ENCODE measurements at places on chromosomes 12 and 14.

- no peak for DNase-seq
Measured at GRCh38 chr12:93785249-93786010, 108.3 kb downstream of the CRADD start.

DNA sequence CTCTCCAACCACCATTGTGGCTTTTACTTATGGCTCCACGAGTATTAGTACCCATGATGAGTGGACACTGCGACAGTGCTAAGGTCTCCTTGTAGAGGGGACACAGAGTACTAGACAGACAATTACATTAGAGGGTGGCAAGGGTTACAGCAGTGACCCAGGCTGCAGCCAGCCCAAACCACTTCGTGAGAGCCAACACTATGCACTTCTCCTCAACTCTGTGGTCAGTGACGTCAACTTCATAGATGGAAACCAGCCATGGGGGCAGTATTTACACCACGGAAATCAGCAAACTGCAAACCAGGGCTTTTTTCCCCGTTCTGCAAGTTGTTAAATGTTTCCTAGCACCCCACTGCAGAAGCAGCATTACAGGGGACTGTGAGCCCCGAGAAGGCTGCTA, 61.6 kb upstream of the ZFP36L1 start:
- DNase-seq: no peak

DNA sequence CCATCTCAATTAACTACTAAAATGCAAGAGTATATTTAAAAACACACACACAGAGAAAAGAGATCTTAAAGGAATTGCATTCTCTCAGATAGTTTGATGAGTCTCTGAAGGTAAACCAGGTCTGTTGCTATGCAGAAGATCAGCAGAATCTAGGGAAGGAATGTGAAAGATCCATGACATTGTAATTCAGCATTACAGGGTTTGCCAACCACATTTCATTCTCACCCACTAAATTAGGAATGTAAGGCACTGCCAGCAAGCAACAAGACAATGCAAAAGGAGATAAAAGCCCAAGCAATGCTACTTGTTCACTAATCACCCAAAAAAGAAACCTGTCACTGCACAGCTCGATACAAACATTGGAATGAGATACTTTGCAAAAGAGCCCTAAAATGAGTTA, 106.3 kb downstream of the LRIG3 start:
- DNase-seq: no peak

DNA sequence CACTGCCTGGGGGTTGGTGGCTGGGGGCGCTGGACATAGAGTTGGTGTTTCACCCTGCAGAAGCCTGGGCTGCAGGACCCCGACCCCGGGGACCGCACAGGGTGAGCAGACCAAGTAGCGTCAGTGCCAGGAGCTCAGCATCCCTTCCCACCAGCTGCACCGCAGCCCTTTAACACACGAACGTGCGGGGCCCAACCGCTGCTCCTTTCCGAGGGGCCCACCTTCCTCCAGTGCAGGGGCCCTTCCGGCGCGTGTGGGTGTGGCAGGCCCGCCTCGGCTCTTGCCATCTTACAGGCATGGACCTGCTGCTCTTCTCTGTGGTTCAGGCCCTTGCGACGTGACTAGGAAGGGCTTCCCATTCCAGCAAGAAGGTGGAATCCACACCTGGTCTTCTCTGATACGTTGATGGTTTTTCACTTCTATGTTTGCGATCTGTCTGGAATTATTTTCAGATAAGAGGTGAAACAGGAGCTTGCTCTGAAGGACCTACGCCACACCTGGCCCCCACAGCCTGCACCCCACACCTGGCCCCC, 47.8 kb downstream of the LRCOL1 start:
- DNase-seq: no peak

GRCh38 chr12:49678711-49679110, 28.5 kb downstream of the FMNL3 start:
- no peak for DNase-seq

DNA sequence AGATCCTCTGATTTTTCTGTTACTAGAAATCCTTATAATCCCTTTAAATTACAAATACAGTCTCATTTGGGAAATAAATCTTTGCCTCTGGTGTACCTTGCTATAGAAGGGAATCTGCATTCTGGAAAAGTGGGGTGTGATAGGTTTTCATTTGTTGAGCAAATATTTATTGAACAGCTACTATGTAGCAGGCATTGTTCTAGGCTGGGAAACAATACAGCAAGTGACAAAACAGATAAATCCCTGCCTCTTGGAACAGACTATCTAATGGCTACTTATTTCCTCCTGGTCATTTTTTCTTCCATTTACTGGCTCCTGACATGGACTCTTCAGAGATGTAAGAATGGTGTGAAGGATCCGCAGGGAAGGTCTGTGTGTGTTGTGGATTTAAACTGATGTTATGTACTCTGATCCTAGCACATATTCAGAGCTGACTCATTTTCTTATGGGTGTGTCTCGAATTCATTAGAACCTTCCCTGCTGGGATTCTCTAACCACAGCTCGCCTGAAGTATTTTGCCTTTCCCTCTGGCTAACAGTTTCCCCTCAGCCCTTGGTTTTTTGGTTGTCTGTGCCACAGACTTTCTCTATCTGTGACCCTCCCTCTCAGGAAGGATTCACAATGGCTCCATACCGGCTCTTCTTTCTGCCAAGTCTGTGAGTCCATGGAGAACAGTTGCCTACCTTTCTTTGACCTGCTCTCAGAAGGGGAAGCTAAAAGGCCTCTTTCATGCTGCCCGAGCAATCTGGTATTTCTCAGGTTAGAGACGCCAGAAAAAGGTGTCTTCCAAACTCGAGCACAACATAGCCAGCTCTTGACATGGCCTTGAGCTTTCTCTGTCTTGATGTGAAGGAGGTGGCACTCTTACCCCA, 53.7 kb downstream of the TMTC2 start:
- DNase-seq: no peak

DNA sequence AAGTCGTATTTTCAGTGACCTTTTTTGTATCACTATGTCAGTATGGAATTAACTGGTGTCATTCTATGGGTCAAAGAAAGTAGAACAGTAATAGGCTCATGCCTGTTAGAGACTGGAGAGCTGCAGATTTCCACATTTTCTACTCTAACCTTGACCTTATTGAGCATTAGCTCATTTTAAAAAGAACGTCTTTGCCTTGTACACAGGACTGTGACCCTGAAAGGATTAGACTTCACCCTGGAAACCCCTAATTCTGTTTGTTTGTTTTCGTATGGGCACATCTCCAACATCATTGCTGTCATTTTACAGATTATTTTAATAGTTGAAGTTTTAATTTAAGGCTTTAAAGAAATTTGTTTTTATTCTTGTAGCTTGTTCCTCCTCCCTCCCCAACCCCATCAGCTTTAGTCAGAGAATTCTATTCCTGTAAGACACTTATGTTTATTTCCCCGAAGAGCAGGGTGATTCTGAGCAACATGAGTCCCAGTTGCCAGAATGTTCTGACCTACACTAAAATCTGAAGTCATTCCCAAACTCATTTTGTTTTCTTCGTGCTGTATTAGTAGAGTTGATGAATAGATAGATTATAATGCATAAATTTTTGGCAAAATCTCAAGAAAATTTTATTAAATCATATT, 451.3 kb downstream of the FOXG1 start:
- DNase-seq: no peak

- DNase-seq: no peak
Measured at GRCh38 chr12:3680919-3681594, 71.9 kb downstream of the CRACR2A start.

All from stimulated activated CD8-positive, alpha-beta memory T cell treated with anti-CD3 and anti-CD28 coated beads, Interleukin-15, amount 100 ng/mL, for 4 hours (primary cell).